ENCODE measurements at places on chromosomes 12 and 14. TPM values are rescaled to one million over a fixed set of nuclear protein-coding genes. Genes with fewer than 3 reads are reported as not detected.

DNA sequence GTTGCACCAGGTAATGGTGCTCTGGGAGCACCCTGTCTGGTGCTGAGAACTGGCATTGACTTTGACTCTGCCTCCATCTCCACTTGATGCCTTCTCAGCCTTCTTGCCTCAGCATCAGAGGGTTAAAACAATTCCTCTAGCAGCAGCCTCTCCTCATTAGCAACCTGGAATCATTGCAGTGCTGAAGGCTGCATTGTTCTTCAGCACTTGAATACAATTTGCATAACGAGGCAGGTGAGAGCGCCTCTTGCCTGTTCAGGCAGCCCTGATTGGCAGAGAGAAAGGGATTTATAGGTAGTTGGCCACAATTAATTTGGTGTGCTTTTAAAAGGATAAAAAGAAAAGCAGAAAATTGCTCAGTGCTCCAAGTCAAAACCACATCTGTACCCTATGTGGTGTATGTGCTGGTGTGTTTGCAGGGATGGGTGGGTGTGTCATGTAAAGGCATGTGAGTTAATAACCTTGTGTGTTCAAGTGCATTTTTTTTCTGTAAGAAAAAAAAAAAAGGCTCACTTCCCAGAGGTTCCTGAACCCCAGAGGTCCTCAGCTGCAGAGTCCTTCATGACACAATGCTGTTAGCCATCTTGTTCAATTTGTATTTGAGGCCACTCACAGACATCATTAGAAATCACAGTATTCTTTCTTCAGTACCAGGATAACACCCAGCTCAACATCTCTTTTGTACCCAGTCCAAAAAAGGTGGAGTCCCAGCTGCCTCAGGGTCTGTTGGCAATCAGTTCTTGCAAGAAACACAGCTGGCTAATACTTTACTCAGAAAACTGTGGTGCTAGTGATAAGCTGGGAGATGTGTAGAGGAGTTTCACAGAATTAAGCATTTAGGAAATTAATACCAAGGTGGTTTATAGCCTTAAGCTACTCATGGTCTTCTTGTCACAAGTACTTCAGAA, 385.6 kb downstream of the GRIN2B start:
- H3K27ac ChIP-seq: 0 out of 2 replicates have a peak overlapping the region, but pooled peaks have one; percentile 29
- H3K4me3 ChIP-seq: no peak overlapping the region

DNA sequence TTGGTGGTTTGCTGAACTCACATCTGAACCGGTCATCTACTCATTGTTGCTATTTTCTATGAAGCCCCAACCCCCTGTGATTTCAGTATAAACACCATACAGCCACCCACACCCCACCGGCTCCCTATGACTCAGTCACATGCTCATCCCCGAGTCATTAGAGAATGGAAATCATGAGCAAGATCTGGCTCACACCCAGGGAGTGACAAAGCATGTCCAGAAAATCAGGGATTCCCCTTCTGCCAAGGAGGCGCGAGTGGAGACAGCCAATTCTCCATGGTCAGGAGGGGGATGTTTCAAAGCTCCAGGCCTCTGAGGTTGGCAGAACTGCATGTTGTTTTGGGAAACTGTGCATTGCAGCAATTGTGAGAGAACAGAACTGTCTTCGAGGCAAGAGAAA, 657.5 kb upstream of the TBX3 start:
- DNase-seq: no peak
- H3K27ac ChIP-seq: no peak overlapping the region
- no peaks in the 10 kb centered on the region for H3K27me3 ChIP-seq
- no peaks in the 10 kb centered on the region for H3K36me3 ChIP-seq
- no peak overlapping the region for H3K4me3 ChIP-seq

DNA sequence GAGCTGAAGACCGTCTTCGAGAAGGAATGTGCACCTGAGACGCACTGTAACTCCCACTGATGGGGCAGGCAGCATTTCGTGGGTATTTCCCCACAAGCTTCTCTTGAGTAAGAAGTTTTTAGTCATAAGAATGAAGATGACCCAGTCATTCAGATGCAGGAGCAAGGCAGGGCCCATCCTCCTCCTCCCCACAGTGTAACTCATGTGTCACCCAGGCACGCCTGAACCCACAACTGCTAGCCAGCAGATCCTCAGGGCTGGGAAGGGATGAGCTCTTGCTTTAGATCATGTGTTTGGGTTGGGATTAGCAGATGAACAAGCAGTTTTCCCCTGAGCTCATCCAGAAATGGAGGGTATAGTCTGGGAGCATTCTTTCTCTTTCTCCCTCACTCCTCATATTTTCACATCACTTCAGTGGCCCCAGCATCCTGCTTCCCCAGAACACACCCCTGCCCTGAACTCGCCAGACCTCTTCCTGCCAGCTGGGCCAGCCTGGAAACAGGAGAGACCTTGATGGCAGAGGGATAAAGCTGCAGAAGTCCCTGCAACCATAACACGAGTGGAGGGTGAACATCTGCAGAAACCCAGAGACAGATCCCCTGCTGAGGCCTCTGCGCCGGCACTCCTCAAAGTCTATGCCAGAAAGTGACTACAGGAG, 73.3 kb downstream of the B4GALNT3 start:
- H3K27me3 ChIP-seq: no peaks in the 10 kb centered on the region
- no peak overlapping the region for H3K4me3 ChIP-seq
- H3K36me3 ChIP-seq: no peaks in the 10 kb centered on the region

Gene OVCH1
- not detected for total RNA-seq

DNA sequence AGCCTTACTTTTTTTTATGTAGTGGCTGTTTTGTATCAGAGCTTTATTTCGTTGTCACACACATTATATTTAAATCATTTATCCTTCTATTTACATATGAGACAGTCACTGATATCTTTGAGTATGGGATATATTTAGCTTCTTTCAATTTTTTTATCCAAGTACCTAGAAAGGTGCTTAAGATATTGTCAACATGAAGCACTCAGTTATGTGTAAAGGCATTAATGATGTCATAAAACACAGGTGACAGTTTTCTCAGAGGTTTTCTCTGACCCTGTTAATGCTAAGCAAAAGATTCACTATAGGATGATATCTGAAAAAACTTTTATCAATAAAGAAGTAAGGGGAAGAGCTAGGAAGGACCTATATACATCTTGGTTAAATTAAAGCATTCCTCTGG, 23.2 kb downstream of the LRFN5 start:
- H3K27ac ChIP-seq: no peak overlapping the region
- H3K36me3 ChIP-seq: no peaks in the 10 kb centered on the region
- H3K4me1 ChIP-seq: no peaks in the 10 kb centered on the region
- H3K27me3 ChIP-seq: no peaks in the 10 kb centered on the region
- no peak for DNase-seq

Gene NFATC4
- 20.7 TPM for total RNA-seq
